ENCODE measurements at places on chromosomes 3 and 15.

DNA sequence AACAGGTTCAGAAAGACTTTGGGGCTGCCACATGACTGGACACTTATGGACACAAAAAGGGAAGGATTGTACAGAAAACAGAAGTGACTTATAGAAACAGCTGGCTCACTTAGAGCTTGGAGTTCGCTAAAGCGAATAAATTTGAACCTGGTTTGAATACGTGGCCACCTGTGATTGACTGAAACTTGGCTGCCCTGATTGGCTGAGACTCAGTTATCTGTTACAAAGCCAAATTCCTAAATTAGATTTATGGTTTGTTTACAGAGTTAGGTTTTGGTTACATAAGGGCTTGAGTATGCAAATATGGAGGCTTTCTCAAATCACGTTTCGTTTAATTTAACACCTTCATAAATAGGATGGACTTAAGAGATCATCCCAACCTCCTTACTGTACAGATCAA, 270.2 kb downstream of the THSD4 start:
- DNase-seq, result no peak

GRCh38 chr15:101137312-101137940, 114.4 kb downstream of the CHSY1 start:
- no peak for DNase-seq

- DNase-seq, result no peak
Measured at GRCh38 chr15:71447328-71448250, 332.3 kb downstream of the THSD4 start.

DNA sequence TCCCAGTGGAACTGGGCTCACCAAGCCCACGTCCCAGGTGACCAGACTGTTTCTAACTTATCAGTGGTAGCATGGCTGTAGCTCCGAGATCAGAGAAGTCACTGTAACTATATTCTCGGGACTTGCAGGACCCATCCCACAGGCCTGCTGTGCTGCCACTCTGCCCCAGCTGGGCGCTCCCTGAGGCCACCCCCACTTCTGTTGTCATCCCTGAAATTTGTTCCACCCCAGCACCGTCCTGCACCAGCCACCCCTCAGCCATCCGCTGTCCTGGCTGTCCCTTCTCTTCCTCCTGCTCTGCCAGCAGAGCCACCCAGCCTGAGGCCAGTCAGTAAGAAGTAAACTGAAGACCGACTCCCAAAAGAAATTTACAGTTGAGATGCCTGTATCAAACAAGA, 33.0 kb upstream of the VILL start:
- DNase-seq, result no peak

DNA sequence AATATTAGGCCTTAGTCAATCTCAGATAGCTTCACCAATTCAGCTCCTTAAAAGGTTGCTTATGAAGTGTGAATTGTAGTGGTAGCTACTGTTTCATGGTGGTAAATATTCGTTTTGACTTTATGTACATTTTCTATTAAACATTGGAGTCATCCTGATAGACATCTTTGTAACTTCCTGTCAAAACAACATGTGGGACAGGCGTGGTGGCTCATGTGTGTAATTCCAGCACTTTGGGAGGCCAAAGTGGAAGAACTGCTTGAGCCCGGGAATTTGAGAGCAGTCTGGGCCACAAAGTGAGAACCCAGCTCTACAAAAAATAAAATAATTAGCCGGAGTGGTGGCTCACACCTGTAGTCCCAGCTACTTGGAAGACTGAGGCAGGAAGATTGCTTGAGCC, 2.0 kb upstream of the TRIM59 start:
- no peak for DNase-seq

- peak; percentile 66 for DNase-seq
Measured at GRCh38 chr15:75347222-75348033, 589 bp downstream of the NEIL1 start.

DNA sequence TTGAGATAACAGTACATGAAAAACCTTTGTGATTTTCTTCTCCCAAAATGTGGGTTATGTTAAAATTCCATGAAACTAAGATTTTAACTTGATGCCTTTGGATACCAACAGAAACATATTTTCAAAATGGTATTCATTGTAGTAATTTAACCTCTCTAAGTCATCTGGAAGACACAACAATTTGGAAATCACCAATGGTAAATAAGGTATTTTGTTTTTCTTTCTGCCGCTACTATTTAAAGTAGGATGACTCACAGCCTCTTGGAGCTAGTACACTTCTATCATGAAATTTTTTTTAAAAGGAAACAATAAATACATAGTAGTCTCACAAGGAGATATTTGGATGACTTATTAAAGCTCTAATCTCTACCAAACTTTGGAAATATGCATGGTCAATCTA, 291.6 kb upstream of the VEPH1 start:
- DNase-seq, result no peak

GRCh38 chr3:41234823-41235721, 35.8 kb downstream of the CTNNB1 start:
- DNase-seq, result no peak

DNA sequence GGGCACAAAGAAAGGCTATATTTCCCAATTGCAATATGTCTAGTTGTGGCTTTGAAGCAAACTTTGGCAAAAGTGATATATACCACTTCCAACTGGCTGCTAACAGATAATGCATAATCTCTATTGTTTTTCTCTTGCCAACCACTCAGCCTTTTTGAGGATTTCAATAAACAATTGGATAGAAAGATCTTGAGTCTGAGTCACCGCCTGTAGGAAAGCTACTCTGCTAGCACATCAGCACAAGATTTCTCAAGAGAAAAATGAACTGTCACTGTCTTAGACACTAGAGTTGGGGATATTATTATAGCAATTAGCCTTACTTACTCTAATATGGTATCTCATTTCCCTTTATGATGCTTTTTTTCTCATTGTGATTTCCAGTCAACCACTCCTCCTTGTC, 119.7 kb downstream of the SST start:
- no peak for DNase-seq

GRCh38 chr3:65575376-65575840, 463.3 kb downstream of the MAGI1 start:
- no peak for DNase-seq

- DNase-seq, result no peak
Measured at GRCh38 chr3:117170094-117170493, 460.5 kb downstream of the TUSC7 start.

DNA sequence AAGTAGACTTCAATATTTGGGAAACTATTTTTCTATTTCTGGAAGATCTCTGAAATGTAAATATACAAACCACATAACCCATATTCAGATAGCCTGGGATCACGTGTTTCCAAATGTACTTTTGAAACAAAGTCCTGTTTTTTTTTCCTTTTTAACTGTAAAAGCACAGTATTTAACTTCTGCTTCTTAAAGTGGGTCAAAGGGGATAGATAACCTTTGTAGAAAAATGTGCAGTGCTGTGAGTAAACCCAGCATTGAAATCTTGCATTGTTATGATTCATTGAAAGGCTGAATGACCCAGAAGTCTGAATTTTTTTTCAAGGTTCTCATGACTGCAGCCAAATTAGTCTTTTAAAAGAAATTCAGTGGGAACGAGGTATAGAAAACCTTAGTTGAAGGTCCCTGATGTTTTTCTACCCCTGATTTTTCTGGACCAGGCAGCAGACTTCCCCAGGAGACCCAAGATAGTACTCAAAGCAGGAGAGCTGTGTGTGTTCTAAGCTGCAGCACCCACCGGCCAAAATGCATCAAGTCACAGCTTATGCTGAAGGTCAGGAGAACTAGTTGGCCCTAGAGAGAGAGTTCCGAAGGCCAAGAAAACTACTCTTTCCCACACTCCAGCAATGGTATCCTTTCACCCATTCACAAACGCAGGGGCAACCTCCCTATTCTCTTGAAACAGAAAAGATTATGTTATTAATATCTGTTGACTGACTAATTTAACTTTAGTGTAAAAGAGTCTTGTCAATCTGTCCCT, 43.6 kb upstream of the APH1B start:
- DNase-seq, result no peak

- no peak for DNase-seq
Measured at GRCh38 chr15:94792196-94792595, 560.8 kb downstream of the MCTP2 start.

GRCh38 chr3:39189959-39190269, 2.5 kb downstream of the XIRP1 start:
- peak; percentile 71 for DNase-seq

- DNase-seq, result no peak
Measured at GRCh38 chr3:114207768-114208167, 28.9 kb upstream of the DRD3 start.

GRCh38 chr3:1962396-1963088, 136.1 kb upstream of the CNTN4 start:
- DNase-seq, result no peak

DNA sequence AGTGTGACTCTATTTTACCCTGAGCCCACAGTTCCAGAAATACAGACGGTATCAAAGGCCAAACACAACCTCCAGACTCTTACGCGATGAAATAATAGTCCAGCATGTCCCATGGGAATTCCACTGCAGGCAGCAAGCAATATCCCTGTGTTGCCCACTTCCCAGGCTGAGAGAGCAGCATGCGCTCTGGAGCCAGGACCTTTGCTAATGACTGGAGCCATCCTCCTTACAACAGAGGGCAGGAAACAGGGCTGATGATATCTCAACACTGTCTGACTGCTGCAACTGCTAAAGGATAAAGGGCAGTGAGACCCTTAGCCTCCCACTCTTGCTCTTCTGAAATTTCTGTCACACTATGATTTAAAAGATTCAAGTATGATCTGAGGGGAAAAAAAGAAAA, 34.8 kb downstream of the MCF2L2 start:
- DNase-seq, result no peak

- no peak for DNase-seq
Measured at GRCh38 chr3:132231633-132232032, 85.6 kb upstream of the ACP3 start.

DNA sequence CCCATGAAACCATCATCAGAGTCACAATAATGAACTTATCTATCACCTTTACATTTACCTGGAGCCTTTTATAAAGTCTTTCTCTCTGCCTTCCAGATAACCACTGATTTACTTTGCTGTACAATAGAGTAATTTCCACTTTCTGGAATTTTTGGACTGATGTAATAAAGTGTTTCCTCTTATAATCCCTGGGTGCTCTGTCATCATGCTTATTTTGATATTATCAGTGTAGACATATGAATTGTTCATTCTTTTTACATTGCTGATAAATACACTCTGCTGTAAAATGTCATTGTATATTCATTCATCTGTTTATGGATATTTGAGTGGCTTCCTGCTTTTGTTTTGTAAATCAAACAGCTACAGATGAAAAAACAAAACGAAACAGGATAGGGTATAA, 27.0 kb upstream of the IREB2 start:
- DNase-seq, result no peak

- no peak for DNase-seq
Measured at GRCh38 chr3:181723625-181724191, 12.0 kb downstream of the SOX2 start.

DNA sequence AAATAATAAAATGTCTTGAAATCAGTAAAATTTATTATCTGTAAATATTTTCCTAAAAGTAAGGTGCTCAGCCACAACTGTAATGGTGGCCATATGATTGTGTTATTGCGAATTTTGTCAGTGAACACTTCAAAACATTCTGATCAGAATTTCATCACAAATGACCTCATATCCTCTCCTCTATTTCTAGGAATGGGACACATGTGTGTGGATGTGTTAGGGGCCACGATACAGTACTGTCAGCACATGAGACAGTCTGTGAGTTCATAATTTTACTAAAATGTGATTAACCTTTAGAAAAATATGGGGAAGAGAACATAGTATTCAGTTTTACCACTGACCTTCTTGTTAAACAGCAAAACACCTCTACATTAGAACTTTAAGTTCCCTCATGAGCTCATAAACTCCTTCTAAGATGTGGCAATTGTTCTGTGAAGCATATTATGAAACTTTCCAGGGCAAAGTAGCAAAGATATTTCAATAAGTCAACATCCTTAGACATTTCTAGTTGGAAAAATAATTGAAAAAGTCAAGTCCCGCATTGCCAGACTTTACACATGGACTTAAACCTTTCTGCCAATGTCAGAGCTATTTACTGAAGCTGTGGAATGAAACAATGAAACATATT, 158.2 kb upstream of the ABI3BP start:
- no peak for DNase-seq

- no peak for DNase-seq
Measured at GRCh38 chr15:101478701-101479341, 10.7 kb downstream of the PCSK6 start.

DNA sequence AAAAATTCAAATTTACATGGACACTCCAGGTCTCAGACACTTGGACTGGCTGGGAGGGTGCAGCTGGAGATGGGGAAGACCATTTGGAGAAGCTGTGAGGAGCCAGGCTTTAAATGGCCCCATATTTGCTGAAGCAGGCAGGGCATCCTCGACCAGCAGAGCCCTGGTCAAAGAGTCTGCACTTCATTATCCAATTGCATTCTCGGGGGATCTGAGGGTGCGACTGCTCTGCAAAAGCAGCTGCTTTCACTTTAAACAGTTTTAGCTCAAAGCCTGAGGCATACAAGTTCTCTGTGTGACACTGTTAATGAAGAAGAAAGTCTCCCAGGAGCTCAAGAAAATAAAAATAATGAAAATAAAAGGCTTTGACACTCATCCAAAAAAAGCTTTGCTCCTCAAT, 98.0 kb upstream of the SLC25A36 start:
- DNase-seq, result no peak

DNA sequence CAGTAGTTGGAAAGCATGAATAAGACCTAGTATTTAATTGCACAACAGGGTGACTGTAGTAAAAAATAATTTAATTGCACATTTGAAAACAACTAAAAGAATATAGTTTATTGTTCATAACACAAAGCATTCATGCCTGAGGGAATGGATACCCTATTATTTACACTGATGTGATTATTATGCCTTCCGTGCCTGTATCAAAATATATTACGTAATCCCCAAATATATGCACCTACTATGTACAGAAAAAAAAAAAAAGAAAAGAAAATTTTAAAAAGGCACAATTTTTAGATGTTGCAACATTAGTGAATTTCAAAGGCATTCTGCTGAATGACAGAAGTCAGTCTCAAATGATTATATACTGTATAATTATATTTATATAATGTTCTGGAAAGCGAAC, 647.2 kb upstream of the BCHE start:
- DNase-seq, result no peak

DNA sequence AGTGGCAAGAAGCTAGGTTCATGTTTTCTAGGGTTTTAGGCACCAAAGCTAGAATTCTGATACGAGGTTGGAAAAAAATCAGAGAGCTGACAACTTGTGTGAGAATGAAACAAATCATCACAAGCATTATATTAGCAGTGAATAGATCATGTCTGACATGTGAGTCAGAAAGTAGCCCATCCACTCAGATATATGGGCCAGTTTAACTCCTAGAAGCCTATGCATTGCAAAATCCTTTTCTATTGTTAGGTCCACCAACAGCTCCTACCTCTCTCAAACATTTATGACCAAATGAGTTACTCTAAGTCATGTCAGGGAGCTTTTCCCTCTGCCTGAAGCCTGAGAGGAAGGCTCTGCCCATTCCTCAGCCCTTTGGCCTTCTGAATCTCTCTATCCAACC, 44.0 kb downstream of the KBTBD12 start:
- DNase-seq, result no peak

- no peak for DNase-seq
Measured at GRCh38 chr15:81107889-81108288, 26.2 kb upstream of the CFAP161 start.

DNA sequence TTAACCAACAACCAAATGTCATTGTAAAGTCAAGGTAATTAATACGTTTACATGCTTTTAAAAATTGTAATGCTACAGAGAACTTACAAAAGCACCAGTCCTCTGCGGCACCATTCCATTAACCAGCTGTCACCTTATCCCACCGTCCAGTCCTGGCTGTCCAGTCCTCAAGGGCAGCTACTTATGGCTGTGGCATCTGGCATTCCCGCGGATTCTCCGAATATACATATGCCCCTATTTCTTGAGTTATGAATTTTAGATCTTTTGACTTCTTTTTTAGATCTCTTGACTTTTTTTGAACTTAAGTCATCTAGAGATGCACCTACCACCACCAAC, 382 bp upstream of the POMGNT2 start:
- no peak for DNase-seq
